SJSA1 (cell line): ENCODE measurements at places on chromosomes 7 and 10. TPM values are rescaled to one million over a fixed set of nuclear protein-coding genes. Genes with fewer than 3 reads are reported as not detected.

The ZNF777 gene
- total RNA-seq = 1.8 and 6.6 TPM in 2 replicates

The SSBP1 gene
- 213 and 284 TPM in 2 replicates for total RNA-seq

The NYAP1 gene
- 0.63 and 0.87 TPM in 2 replicates for total RNA-seq

The TACC2 gene
- total RNA-seq = 4.9 and 11.2 TPM in 2 replicates

The CALML5 gene
- not detected in 2 replicates for total RNA-seq

The PRKCQ gene
- not detected in 2 replicates for total RNA-seq
